Activated CD8-positive, alpha-beta memory T cell treated with anti-CD3 and anti-CD28 coated beads for 24 hours (primary cell): ENCODE measurements at places on chromosomes 2 and 18.
A peak's percentile ranks its signal among the peaks of the same experiment; 100 is the strongest.

GRCh38 chr2:47618272-47618552 lies 164.7 kb upstream of the MSH6 start:
- DNase-seq: no peak

DNA sequence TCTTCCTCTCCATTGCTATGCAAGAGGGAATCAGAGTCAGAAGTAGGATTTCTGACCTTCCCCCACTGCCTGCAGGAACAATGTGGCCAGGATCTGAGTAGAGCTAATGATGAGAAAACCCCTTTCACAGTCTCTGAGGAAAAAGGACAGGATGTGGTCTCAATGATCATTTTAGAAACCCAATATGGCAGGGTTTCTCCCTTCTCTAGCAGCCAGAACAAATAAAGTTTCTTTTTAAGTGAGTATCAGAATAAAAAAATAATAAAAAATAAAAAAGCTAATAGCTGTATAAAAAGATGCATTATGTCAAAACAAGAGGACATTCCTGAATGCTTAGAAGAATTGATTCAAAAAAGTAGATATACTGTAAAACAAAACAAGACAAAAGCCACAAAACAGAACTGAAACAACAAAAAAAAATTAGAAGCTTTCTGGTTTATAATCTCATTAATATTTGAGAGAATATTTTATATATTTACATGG lies 1124.9 kb upstream of the ZEB2 start:
- DNase-seq: no peak

DNA sequence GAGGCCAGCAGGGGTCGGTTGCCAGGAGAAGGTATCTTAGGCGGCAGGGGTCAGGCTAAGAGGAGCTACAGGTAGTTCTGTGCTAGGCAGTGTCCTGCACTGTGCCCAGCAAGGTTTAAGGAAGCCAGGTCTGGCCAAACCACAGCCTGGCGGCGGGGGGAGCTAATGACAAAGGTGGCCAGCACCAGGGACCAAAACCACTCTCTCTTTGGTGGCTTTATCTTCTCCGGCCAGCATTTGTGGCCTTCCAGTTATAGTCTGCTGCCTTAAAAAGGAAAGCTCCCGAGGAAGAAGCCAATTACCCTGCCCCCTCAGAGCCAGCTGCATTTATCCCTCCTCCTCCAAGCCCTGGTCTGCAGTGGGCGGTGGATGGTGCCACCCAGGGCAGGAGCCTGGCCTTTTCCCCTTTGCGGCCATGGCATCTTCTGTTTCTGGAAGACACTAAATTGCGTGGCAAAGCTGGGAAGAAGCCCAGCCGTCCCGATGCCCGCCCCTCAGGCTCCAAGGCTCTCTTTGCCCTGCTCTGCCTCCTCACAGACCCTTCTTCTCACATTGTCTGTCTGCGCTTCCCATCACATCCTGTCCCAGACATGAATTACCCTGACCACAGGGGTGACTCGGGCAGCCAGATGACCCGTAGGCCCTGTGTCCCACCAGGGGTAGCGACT lies 94.6 kb downstream of the EN1 start:
- DNase-seq: no peak

DNA sequence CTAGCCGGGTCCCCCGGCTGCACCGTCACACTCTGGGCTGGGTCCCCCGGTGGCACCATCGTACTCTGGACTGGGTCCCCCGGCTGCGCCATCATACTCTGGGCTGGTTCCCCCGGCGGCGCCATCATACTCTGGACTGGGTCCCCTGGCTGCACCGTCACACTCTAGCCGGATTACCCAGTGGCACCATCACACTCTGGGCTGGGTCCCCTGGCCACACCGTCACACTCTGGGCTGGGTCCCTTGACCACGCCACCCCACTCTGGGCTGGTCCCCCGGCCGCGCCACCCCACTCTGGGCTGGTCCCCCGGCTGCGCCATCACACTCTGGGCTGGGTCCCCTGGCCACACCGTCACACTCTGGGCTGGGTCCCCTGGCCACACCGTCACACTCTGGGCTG lies 653.8 kb upstream of the ID2 start:
- DNase-seq: no peak

DNA sequence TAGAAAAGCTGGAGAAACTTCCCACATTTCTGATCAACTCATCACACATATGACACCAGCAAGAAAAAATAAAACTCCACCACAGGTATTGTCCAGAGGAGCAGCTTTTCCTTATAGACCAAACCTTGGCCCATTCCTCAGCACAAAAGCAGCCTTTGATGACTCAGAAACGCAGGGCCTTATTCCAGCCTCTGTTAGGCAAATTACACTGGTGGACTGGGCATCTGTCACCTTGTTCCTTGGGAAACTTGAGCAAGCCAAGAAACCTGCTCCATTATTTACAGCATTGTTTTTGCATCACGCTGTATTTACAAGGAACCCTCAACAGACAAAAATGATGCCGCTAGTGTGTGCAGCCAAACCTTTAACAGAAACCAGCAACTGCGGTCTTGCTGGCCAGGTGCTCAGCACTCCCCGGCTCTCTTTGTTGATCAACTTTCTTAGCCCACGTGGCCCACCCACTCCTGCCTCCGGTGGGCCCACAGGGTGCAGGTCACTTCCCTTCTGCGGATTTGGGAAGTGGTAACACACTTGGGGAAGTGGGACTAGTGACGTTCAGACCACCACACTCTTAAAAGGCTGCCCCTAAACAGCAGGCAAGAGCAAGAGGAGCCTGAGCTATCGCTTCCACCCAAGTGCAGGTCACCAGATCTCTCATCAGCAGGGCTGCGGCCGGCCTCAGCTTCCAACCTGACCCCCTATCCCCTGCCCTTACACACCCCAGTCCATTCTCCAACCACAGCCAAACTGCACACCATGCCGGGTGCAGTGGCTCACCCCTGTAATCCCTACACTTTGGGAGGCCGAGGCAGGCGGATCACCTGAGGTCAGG lies 1.5 kb downstream of the AP1S3 start:
- no peak for DNase-seq

GRCh38 chr2:241924069-241924908 lies 54.8 kb downstream of the RTP5 start:
- no peak for DNase-seq

- no peak for DNase-seq
Observed at GRCh38 chr2:142031656-142032055, 99.2 kb downstream of the LRP1B start.

GRCh38 chr2:42329736-42330135 lies 31.3 kb downstream of the COX7A2L start:
- no peak for DNase-seq

DNA sequence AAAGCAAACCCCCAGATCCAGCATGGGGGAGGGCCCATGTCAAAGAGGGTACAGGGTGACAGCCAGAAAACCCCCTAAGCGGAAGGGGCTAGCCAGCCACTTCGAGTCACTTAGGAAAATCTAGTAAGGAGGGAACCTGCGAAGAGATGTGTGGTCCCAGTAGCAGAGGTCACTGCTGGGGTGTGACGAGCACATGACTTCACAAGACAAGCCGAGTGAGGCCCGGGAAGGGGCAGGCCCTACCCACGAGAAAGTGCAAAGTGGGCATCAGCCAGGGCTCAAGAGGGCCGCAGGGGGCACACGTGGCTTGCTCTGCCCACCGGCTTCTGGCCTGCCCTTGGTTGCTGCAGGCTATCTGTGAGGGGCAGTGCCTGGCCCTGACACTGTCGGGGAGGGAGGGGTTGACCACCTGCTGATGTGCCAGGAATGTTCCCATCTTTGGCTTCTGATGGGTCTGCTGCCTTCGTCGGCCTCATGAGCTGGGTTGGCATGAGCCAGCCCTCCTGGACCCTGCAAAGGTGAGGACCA lies 11.5 kb downstream of the ODC1 start:
- DNase-seq: no peak

DNA sequence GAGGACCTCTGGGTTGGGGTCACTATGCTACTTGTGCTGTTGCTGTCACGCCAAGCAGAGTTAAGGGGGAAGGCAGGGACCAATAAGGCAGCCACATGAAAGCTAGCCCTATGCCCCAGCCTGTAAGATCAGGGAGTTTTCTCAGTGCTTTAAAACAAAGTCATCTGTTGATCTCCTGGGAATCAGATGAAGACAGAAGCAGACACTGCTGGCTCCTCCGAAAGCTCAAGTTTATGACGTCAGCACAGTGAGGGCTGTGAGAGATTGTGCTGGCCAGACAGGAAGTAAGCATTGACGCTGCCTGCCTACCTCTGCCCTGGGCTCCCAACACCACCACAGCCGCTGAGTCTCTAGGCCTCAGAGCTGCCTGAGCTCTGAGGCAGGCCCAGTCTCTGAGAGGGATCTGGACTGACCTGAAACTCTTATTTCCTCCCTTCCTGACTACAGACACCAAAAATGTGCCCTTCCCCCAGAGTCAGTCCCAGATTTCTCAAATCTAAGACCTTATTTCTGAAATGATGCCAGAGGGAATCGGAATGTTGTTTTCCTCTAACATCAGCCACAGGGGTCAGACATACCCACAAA lies 118.1 kb upstream of the EPAS1 start:
- DNase-seq: peak; percentile 64

- no peak for DNase-seq
Observed at GRCh38 chr2:142037744-142038143, 93.1 kb downstream of the LRP1B start.

- DNase-seq: no peak
Observed at GRCh38 chr2:212465456-212465855, 73.1 kb downstream of the ERBB4 start.

- no peak for DNase-seq
Observed at GRCh38 chr2:61376211-61376610, 94.7 kb downstream of the USP34 start.
